ENCODE measurements at places on chromosomes 3 and 15.

DNA sequence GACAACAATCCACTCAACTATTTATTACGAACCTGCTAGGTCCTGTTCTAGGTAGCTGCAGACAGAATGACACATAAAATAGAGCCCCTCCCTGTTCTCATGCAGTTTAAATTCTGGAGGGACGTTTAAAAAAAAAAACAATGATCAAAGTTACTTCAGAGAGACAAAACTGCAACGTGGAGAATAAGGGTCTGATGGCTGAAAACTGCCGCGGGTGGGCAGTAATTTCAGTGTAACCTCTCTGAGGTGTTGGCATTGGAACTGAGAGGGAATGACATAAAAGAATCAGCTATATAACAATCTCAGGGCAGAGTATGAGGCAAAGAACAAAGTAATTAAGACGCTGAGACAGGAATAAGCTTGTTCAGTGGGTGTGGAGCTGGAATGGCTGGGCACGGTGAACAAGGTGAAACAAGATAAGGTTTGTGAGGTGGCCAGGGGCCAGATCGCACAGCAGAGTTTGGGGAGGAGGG, 19.5 kb downstream of the TBL1XR1 start:
- DNase-seq, result no peak

GRCh38 chr3:130539005-130539404, 22.0 kb downstream of the COL6A6 start:
- no peak for DNase-seq

- DNase-seq, result no peak
Observed at GRCh38 chr3:9179826-9180763, 69.4 kb downstream of the SRGAP3 start.

- no peak for DNase-seq
Observed at GRCh38 chr3:146382386-146382785, 87.0 kb downstream of the PLSCR2 start.

DNA sequence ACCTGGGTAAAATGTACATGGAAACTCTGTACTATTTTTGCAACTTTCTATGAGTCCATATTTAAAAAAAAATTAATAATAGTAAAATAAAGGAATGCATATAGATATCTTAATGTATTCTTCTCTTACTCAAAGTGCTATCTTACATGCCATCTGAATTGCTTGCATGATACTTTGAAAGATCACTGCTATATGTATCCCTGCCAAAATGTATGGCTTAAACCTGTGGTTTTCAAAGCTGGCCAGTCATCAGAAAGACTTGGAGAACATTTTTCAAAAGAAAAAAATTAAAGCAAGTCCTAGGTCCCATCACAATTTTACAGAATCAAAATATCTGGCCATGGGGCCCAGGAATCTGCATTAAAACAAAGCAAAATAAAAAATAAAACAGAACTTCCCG, 262.1 kb downstream of the LPP start:
- no peak for DNase-seq

DNA sequence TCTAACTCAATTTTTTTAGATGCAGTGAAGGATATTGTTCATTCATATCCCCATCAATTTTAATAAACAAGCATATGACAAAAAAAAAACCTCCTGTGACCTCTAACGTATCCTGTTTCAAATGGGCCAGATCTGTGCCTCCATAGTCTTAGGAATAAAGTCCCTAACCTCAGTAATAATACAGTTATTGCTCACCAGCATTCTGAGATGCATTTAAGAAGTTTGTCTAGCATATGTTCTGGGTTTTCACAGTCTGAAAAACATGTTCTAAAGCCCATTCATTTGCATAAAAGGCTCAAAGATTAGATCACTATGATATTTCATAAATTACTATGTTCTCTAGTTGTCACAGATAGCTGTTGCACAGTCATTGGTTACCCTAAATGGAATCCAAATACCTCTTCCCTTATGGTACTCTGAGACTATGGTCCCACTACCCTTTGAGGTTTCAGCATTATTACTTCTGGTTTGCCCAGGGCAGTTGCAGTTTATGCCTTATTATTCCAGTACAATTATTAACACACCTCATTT, 190.1 kb downstream of the ZIC4 start:
- DNase-seq, result no peak

DNA sequence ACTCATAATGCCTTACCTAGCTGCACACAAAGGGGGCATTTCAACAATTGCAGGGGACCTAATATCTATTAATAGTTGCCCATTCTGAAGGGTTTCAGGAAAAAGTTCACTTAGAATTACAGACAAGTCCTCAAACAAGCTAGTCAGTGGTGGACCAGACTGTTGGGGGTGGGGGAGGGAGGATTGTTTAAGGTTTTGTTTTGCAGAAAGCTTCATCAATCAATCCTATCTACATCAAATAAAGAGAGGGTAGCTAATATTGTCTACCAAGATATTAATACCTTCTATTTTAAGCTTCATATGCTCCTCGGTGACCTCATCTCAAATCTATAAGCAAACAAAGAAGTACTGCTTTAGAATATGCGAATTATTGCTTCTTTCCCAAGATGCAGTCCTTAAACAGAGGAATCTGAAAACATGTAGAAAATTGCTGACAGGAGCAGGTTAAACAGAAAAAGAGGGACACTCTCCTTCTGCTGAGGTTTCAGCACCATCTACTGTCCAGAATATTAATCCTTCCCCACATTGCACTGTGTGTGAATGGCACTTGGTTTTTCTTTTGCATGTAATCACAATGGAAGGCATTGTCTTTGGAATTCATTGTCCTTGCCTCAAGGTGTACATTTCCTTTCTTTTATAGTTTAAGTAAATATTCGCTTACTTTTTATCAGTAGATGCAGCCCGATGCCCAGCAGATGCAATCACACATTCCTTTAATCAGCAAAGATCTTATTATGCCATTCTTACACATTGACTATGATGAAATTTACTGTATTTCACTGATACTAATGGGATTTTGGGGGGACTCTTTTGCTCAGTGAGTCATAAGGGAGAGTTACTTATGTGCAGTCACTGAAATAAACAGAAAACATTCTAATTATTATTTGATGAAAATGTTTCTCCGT, 94.7 kb downstream of the IL5RA start:
- no peak for DNase-seq

DNA sequence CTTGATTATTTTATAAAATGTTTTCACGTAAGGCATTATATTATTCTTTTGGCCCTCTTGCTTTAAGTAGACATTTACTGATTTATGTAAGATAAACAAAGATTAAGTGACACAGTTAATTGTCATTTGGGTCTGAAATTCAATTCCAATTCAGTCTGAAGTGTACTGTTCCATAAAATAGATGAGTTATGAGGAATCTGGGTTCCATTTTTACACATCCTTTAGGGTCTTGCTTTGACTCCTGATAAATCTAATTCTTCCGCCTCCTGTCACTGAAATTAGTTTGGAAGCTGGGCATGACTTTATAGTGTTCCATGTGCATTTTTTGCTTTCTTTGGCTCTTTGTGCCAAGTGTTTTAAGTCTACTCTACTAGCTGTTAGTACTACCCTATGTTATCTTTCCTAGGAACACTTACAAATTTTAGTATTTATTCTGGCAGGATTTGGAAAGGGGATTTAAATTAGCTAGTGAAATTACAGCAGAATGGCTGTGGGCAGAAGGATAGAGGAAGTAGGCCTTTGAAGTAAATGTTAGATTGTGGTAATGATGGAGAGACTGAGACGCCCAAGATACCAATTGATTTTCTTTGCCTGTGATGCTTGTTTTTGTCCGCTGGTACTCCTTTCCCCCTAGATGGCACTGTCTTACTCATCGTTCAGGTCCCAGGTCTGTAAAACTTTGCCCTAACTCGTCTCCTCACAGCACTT, 14.3 kb downstream of the ARL8B start:
- DNase-seq, result peak; percentile 46

GRCh38 chr3:127848131-127849129, 26.1 kb upstream of the MGLL start:
- no peak for DNase-seq

DNA sequence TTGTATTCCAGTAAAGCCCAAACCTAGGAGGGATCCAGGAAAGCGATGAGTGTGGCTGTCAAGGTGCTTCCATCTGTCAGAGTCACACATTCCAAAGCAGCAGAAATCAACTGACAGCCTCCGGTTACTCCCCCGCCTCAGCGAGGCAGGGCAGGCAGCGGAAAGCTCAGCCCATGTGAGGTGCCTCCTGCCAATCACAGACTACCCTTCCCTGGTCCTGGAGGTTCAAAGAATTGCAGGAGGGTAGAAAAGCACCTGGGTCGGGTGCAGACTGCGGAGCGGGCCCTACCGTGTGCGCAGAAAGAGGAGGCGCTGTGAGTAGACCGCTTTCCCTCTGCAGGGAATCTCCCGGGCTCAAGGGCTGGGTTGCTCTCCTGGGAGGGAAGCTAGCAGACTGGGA, at the start of gene UPK1B:
Gene UPK1B (plus strand): TSS at position 274 of the 400 bp plus-strand sequence. CDS start 13,144 bp downstream, outside the sequence.
- no peak for DNase-seq

DNA sequence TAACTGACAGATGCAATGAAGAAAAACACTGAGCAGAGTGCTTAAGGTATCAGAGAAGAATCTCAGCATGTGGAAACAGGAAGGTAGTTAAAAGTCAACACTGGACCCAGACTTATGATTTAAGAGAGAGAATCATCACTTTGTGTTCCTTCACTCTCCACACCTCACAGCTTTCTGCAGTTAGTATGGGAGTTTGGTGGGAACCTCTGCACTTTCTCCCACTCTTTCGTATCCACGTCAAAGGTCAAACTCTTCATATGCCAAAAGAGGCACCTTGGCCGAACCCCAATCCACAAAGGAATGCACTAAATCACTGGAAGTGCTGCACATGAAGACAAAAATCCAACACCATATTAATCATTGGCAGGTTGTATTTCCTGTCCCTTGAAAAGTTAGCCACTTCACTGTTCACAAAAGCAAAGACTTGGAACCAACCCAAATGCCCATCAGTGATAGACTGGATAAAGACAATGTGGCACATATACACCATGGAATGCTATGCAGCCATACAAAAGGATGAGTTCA, 361.2 kb downstream of the MAGI1 start:
- no peak for DNase-seq

DNA sequence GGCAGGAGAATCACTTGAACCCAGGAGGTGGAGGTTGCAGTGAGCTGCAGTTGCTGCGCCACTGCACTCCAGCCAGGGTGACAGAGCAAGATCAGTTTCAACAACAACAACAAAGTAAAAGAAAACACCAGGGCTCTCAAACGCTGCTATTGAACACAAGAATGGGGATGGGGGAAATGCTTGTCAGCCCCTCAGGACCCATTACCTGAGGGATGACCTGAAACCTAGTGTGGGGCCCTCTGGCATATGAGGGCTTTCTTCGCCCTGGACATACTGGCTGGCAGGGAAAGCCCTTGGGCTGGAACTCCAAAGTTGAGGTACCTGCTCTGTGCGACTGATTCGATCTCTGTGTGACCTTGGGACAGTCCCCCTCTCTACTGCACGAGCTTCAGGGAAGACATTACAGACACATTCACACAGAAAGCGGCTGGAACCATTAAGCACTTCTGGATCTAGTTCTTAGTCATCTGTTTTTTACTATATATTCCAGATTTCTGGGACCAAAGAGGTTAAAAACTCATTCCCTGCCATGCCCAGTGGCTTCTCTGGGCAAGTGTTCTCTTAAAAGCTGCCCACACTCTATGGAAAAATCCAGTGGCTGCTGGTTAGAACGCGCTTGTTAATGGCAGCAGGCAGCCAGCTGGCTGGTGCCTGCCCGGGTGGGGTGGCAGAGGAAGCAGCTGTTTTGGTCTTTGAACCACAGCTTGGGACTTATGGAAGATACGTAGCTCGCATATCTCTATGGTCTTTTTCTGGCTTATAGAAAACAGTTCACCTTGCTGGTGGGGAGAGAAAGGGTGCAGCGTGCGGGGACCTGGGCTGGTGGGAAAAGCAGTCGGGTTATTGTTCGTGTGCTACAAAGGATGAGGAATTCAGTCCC, 57.2 kb downstream of the ATP1B3 start:
- no peak for DNase-seq

GRCh38 chr3:177102553-177102952, 94.7 kb downstream of the TBL1XR1 start:
- no peak for DNase-seq

GRCh38 chr15:71379893-71380292, 264.6 kb downstream of the THSD4 start:
- DNase-seq, result no peak

DNA sequence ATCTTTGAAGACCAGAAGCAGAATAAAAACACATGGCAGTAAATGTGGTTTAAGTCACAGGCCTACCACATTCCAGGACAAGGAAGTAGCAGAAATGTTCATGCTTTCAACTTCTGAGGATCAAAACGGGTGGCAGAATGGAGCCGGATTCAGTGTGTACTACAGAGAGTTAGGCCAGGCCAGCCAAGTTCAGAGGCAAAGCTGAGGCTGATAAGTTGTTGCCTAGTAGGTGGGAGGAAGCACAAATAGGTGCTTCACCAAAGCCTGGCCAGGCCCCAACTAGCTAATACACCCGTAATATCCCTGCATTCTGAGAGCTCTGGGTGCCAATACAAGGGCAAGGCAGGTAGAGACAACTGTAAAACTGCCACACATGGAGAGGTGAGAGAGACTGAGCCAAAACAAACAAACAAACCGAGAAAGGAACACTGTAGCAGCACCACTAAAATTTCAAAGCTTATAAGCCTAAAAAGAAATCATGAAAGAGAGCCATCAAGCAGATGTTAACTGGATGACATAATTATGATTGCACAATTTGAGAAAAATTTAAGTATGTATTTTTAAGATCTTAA, 156.4 kb upstream of the CBLB start:
- no peak for DNase-seq

DNA sequence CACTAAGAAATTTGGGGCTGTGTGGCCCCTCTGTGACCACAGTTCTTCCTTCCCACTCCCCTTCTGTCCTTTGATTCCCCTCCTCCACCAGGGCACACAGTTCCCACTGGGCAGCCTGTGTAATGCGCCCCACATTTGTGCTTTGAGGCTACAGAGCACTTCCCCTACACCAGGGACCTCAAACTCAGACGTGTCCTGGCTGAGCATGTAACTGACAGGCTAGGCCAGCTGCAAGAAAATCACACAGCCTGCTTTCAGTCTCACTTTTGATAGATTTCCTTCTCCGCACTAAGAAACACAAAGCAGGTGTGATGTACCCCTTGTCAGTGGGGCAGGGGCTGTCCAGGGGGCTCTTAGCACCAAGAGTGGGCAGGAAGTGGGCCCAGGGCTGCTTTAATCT, 29.6 kb downstream of the PRKCD start:
- no peak for DNase-seq

DNA sequence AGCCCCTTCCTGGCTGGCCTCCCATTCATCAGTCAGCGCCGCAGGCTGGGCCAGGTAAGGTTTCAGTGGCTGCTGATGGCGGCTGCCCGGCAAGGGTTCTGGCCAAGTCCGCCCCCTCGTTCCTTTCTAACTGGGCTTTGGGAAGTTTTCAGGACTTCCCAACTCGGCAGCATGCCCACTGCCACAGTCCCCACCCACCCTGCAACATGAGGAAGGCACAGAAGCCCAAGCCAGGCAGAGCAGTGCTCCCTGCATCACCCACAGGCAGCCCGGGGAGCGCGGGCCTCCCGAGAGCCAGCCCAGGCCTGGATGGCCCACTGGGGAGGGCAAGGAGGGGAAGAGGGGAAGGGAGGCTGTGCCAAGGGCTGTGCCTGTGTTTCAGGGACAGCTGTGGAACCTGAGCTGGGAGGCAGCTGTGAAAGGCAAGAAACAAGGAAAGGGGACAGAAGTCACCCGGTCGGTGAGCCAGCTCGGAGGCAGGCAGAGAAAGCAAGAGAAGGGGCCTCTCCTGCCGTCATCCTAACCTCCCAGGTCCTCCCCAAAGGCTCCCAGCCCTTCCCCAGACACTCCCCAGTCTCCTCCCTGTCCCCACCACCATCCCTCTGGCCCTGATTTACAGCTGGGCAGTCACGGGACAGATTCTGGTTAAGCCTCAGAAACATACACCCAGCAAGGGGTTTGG, 73.9 kb downstream of the CPN2 start:
- DNase-seq, result no peak

GRCh38 chr15:92584105-92584504, 71.5 kb downstream of the FAM174B start:
- DNase-seq, result no peak

Measured in CD4-positive, alpha-beta T cell treated with Interferon gamma for 1 hour (primary cell).